8988T (cell line): ENCODE measurements at places on chromosomes 2 and 18.

DNA sequence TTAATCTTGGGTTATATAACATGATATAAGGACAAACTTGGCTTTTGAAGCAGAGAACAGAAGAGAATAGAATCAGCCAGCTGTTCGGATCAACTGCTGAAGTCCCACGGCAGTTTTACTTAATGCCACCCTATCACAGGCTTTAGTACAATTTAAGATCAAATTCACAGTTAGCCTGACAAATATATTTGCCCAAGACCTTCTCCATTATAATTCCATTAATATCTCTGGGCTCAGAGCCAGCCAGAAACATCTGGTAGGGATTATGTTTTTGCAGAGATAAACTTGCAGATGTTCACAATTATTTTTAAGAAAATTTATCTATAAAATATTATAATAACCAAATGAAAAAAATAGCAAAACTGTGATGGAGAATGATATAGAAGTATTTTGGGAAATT lies 381.4 kb downstream of the RAD51AP2 start:
- DNase-seq, result no peak

- DNase-seq, result no peak
Measured at GRCh38 chr2:197934261-197934933, 130.0 kb downstream of the PLCL1 start.

GRCh38 chr2:223020971-223021675 lies 30.9 kb upstream of the KCNE4 start:
- DNase-seq, result no peak

DNA sequence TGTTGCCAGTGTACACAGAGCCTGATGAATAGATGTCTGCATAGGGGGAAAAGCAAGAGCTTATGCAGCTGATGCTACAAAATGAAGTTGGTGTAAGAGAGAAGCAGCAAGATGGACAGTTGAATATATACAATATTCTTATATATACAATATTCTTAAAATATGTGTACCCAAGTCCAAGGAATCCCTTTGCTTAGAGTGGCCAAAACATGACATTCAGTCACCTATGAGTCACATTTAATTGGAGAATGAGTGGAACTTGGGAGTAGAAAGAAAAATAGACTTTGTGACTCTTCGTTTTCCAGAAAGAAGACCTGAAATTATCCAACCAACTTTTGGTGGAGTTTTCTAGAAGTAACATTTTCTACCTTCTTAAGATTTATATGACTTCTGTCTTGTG lies 81.8 kb downstream of the SCN9A start:
- no peak for DNase-seq

- DNase-seq, result no peak
Measured at GRCh38 chr18:62518460-62519375, 4.1 kb upstream of the ZCCHC2 start.
